H1 (cell line): ENCODE measurements at places on chromosomes 11 and 22.

DNA sequence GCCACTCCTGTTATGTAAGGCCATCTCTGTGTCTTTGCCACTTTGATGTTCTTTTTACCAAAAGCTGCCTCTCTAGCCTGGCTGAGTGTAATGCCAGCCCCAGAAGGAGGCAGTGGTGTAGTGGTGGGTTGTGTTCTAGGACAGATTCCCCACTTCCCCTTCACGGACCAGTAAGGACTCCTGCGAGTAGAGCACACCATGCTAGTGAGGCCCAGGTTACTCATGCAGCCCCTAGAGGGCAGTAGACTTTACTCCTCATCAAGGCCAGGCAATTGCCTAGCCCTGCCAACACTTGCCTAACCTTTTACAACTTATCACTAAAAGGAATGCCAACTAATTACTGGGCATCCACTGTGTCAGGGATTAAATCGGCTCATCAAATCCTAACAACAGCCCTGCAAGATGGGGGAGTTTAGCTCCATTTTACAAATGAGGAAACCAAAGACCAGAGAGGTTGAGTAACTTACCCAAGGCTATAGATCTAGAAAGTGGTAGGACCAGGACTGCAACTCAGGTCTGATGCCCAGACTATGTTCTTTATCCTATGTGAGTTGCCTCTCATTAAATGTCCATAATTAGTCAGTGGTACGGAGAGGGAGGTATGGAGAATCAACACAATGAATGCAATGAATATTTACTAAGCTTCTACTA is 75.3 kb downstream of the APIP start:
- no peak for DNase-seq

DNA sequence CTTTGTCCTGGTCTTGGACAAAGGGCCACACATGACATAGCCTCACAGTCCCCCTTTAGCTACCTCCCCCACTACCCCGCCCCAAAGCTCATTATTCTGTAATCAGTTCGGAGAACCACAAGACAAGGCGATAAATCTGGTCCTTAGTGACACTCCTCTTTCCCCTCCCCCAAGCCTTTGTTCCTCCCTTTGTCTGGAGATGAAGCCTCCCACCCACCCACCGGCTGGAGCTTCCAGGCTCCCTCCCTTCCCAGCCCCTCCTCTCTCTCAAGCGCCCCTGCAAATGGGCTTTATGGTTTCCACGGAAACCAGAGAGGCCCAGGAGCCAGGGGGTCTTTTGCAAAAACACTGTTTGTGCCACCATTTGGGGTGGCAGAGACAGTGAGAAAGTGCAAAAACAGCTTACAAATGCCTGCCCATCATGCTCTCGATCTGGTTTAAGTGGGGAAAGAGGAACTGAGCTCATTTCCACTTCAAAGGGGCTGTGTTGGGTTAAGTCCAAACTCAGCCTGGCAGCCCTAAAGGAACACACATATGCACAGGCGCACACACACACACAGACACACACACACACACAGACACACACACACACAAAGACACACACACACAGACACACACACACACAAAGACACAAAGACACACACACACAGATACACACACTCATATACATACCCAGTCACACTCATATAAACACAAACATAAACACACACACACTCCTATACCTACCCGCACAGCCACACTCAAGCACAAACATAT is 23.5 kb downstream of the APLNR start:
- peak; percentile 65 for DNase-seq

DNA sequence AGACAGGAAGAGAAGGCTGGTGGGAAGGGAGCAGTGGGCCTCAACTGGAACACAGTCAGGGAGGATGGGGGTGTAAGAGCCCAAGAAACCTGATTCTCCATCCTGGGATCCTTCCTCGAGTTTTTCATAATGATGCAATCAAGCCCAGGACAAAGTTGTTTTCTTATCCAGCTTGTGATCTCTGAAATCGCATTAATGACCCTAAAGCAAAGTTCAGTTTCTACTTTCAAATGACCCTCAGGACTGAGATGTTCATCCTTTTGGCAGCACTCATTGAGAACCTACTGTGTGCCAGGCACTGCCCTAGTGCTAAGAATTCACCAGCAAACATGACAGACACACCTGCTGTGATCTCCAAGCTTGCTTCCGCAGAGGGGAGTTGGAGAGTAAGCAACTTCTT is 45.3 kb downstream of the ISX start:
- DNase-seq, result no peak

DNA sequence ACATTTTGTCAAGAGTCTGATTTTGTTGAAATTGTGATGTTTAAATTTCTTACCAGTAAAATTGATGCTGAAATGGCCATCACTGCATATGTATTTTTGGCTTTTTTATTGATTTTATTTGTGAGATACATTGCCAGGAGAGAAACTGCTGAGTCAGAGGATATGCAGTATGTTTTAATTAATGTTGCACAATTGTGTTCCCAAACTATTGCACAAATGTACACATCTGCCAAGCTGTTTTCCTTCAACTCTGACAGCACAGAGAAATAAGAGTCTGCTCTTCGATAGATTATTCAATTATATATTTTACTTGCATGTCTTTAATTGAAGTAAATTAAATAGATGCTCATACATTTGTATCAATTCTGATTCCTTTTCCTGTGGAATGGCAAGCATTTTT is 640.2 kb upstream of the LUZP2 start:
- DNase-seq, result no peak

DNA sequence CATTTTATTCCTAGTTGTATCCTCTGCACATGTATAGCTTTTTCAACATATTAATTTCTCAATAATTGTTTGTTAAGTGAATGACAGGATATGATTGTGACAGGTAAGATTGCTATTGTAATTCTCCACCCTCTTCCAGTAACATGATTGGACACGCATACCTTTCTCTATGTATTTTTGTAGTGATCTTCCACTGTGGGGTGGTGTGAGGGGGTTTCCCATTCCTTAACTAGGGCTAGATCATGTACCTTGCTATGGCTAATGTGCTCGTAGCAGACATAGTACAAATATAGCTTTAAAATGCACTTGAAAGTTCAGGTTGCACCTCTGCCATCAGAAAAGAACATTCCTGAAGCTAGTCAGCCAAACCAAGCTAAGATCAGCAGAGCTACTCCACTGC is 2392.8 kb upstream of the RAG2 start:
- no peak for DNase-seq

GRCh38 chr22:37932821-37933578 is 20.4 kb downstream of the C22orf23 start:
- no peak for DNase-seq

- DNase-seq, result no peak
Observed at GRCh38 chr11:119891055-119891768, 162.2 kb upstream of the NECTIN1 start.

DNA sequence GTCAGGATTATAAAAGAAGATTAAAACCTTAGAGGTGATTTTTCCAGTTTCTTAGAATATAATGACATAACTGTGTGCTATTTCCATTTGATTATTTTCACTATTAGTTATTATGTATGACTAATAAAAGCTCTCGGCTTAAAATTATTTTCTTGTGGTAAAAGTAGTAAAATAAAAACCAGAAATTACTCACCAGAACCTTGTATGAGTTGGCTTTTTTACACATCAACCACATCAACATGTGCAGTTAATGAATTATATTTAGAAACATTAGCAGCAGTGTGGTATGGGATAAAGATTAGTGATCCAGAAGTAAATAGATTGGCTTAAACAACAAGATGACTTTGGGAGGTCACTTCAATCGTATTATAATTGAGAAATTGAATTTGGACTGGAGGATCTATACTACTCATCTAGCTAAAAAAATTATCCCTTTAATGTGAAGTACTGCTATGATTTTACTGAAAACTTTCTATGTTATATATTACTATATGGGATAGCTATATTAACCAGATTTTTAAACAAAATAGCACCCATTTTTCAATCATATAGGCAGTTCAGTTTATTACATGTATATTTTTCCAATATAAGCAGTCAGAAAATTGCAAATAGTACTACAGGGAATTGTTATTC is 2.8 kb upstream of the BCO2 start:
- no peak for DNase-seq

DNA sequence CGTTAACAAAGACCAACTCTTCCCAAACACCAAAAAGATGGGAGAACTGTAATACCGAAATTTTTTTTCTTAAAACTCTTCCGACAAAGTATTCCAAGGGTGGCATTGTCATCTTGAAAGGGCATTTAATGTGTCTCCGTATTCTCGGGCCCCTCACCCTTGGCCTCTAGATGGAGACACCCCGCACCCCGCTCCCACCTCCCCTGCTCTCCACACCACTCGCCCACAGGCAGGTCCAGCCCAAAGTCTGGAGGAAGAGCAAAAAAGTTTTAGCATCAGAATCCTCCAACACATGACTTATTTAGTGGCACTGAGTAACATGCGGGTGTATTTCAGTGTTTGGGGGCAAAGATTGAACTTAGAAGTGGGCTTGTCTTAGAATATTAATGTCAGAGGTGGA is 20.7 kb downstream of the SPATA19 start:
- DNase-seq, result no peak

- DNase-seq, result no peak
Observed at GRCh38 chr11:83249972-83250593, 36.1 kb downstream of the CCDC90B start.

DNA sequence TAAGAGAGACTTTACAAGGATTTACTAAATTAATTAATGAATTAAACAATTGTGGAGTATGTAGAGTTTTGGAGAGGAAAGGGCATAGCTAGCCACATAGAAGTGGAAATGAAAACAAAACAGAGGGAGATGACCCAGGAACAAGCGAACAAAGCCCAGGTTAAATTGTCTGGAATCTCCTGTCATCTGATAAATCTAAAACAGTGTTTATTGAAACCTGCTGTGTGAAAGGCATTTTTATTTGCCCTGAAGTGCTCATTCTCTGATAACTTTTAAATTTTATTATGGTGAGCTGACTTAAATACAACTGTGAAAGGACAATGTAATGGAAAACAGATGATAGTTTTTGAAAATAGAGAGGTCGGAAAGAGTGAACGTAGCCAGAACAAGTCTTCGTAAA is 682.8 kb upstream of the KIRREL3 start:
- no peak for DNase-seq

- DNase-seq, result no peak
Observed at GRCh38 chr11:126992804-126993111, 7.8 kb downstream of the KIRREL3 start.

GRCh38 chr11:122199661-122200060 is 83.6 kb upstream of the BLID start:
- DNase-seq, result no peak

GRCh38 chr11:17894929-17895658 is 117.8 kb downstream of the SERGEF start:
- no peak for DNase-seq

- no peak for DNase-seq
Observed at GRCh38 chr11:116855413-116855812, 18.0 kb upstream of the APOA1 start.

GRCh38 chr11:130692220-130692619 is 224.1 kb downstream of the SNX19 start:
- no peak for DNase-seq

- DNase-seq, result no peak
Observed at GRCh38 chr11:37687130-37687529, 1089.1 kb upstream of the RAG2 start.

DNA sequence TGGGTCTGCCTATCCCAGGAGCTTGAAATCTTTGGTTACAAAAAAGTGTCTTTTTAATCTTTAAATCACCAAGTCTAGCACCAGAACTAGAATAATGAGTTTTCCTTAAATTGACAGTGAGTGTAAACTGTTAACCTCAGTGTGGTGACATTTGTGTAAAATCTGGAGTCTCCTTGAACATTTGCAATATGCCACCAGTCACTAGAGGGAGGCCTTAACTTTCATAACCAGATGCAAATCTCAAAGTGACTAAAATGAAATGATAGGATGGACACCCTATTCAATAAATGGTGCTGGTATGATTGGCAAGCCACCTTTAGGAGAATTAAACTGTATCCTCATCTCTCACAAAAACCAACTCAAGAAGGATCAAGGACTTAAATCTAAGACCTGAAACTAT is 8.3 kb upstream of the SCGB1D2 start:
- no peak for DNase-seq

GRCh38 chr22:24039046-24039445 is 27.9 kb downstream of the CABIN1 start:
- DNase-seq, result no peak

GRCh38 chr11:130421697-130422096 is 6.7 kb downstream of the ADAMTS8 start:
- no peak for DNase-seq

- no peak for DNase-seq
Observed at GRCh38 chr22:22380098-22381030, 128.2 kb downstream of the ZNF280B start.

- DNase-seq, result no peak
Observed at GRCh38 chr11:206526-207207, 532 bp downstream of the BET1L start.

DNA sequence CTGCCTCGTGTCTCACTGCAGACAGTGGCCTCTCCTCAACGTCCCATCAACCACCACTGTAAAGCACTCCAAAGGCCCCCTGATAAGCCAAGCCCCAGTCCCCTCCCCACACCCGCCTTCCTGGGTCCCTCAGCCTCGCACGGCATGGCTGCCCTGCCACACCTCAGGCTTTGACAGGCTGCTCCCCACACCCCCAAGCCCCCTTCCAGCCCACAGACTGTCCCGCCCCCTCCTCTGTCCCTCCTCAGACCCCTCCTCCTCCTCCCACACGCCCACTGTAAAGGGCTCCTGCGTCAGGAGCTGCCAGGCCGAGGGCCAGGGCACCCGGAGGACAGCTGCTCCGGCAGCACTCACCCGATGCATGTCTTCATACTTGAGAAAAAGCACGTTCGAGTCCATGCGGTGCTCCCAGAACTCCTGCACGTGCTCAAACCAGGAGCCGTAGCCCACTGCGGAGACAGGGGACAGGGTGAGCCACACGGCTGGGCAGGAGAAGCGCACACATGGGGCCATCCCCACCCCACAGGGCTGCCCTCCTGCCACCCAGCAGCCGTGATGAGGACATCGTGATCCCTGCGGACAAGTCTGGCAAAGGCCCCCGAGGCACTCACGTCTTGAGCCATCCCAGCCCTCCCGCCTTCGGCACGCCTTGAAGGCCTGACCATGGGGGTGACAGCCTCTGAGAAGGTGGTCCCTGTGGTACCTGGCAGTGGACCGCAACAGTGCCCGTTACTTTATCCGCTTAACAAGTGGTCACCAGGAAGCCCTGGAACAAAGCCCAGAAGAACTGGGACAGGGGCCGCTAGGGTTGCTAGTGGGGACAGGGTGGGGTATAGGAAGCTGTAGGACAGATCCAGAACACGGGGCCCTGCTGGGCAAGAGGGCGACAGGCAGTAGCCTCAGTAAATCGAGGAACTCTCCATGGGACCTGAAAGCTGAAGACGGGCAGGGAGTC is 21.5 kb upstream of the EFCAB6 start:
- no peak for DNase-seq

DNA sequence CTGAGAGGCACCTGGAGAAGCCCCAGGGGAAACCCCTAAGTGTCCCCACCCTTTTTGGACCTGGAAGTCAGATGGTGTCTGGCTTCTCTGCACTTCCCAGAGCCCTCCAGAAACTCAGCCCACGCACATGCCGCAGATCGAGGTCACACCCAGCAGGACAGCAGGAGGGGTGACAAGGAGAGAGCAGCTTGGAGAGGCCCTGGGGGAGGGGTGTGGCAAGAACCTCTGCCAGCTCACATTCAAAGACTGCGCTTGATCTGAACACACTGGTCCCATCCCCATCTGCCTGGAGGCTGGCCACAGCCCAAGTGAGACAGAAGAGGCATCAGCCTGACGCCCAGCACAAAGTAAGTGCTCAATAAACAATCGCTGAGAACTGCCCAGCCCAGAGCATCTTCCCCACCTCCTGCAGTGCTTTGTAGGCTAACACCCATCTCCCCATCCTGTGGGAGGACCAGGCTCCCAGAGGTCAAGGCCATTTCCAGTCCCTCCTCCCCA is 21.4 kb downstream of the TMPRSS6 start:
- no peak for DNase-seq
